ENCODE measurements at places on chromosomes 3 and 15.
A peak's percentile ranks its signal among the peaks of the same experiment; 100 is the strongest.

GRCh38 chr3:10888518-10889090 is 72.6 kb downstream of the SLC6A11 start:
- DNase-seq = no peak

GRCh38 chr3:120393243-120393642 is 44.1 kb upstream of the LRRC58 start:
- DNase-seq = no peak

GRCh38 chr15:37995461-37996347 is 61.3 kb downstream of the TMCO5A start:
- no peak for DNase-seq

DNA sequence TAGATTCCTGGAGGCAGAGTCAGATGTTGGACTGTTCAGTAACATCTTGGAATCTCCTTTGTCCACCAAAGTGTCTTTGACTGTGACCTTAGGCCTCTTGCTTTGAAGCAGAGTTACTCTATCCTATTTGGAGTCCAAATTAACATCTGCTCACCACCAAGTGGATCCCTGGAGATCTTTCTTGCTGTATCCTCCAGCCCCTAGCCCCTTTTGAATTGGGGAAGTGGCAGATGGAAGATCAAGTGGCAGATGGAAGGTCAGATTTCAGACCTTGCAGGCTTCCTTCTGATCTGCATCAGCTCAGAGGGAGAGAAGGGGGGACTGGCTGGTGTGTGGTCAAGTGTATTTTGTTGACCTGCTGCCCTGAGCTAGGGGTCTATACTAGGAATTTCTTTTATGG is 125.0 kb upstream of the ROPN1 start:
- no peak for DNase-seq

- no peak for DNase-seq
Measured at GRCh38 chr15:95761501-95762165, 568.9 kb upstream of the NR2F2 start.

DNA sequence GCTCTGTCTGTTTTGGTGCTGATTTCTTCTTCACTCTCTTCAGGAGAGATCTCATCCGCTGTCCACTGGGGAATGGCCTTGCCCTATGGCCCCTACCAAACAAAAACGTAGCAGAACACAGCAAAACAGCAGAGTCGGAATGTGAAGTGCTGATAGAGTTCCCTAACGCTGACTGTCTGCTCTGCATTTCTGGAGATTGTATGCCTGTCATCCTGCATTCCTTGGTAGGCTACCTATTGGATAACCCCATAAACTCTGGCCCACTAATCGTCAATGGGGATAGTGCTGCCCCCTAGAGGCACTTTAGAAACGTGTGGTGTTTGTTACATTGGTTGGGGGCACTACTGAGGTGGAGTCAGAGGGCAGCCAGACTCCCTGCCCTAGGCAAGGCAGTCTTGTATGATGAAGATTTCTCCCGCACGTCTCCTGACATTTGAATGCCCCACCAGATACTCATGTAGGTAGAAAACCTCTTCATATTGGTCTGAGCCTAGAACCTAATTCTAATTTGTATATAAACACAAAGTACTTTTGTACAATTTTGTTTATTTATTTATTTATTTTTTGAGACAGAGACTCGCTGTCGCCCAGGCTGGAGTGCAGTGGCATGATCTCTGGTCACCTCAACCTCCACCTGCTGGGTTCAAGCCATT is 15.6 kb upstream of the MAGEF1 start:
- no peak for DNase-seq

DNA sequence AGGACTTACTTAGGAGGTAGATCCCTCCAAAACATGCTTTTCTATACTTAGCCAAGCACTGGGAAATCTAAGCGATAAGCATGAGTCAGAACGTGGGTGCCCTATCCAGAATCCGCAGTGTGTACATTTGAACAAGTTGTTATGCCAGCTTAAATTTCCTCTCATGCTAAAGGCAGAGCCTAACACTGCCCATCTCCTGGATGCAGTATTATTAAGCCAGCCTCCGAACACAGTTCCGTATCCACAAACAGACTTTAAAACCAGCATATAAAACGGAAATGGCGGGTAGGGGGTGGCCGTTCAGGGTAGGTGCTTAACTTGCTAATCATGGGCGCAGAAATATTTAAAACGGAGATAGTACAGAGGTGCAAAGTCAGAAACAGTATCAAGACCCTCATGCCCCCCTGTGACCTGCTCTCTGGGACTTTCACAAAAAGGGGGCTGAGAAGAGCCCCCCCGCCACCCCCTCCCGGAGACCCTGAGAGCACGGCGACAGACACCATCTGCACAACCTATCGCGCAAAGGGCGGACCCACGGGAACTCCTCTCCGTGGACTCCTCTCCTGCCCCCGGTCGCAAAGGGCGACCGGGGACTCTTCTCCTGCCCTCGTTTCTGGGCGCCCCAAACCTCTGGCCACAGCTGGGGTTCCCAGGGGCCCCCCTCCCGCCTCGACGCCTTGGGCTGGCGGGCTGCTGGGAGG is 889 bp upstream of the LRRIQ4 start:
- DNase-seq = no peak

DNA sequence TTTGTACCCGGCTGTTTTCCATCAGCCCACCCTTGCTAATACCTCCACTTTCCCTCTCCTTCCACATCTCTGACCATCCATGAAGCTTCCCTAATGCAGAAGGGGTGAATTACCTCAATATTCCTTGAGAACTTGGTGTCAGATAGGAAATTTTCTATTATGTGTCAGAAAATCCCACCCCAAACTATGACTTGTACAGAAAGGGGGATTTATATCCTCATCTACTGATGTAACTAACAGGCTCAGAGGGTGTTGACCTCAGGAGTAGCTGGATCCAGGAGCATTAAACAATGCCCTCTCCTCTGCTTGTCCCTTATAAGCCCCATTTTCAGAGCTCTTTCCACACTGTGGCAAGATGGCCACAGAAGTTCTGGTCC is 242.8 kb upstream of the TLE3 start:
- DNase-seq = no peak

- no peak for DNase-seq
Measured at GRCh38 chr3:141366285-141367037, 1.8 kb upstream of the ZBTB38 start.

GRCh38 chr3:67093305-67093704 is 95.2 kb downstream of the KBTBD8 start:
- DNase-seq = no peak

GRCh38 chr3:19946832-19947548 is at the start of gene RAB5A:
TSS of gene RAB5A (plus strand) at chr3:19947097. CDS start at chr3:19950899, 3,802 bp downstream.
- DNase-seq = peak; percentile 90

GRCh38 chr15:44633603-44634002 is 29.9 kb downstream of the SPG11 start:
- no peak for DNase-seq

- no peak for DNase-seq
Measured at GRCh38 chr3:61422945-61423673, 138.3 kb upstream of the PTPRG start.

GRCh38 chr3:42902257-42902656 is 3.7 kb upstream of the ZNF662 start:
- DNase-seq = no peak

DNA sequence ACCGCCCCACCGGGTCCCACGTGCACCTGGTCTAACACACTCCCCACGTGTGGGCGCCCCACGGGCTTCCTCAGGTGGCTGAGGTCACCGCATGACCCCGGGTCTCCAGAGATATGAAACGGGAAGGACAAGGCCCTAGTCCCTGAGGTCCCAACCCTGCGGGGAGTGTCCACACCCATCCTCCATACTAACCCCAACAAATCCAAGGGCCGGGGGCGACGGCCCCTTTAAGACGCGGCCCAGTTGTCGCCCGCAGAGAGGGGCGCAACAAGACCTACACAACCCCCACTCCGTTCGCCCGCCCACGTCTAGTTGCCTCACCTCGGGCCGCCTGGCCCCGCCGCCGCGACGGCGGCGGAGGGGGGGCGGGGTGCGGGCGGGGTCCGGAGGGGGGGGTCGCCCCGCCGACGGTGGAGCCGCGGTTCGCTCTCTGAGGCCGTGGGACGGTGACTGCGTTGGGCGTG is 396 bp downstream of the INO80 start:
- DNase-seq = peak; percentile 59

DNA sequence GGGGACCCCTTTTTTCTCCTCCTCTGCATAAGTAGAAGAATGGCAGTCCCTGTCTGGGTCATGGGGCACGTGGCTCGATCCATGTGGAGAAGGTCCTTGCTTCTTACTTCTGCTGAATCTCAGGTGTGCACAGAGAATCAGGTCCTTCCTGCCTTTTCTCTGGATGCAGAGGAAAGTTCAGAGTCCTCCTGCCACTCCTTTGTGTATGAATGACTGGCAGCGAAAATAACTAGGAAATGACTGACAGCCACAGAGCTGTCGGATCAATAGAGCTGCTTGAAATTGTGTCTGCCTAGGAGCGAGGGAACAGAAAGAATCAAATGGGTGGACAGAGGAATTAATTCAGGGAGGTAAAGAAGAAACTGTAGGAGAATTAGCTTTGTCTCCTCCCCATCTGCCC is 49.6 kb upstream of the ROPN1 start:
- DNase-seq = no peak

GRCh38 chr15:78063217-78063616 is 14.3 kb downstream of the TBC1D2B start:
- DNase-seq = no peak

DNA sequence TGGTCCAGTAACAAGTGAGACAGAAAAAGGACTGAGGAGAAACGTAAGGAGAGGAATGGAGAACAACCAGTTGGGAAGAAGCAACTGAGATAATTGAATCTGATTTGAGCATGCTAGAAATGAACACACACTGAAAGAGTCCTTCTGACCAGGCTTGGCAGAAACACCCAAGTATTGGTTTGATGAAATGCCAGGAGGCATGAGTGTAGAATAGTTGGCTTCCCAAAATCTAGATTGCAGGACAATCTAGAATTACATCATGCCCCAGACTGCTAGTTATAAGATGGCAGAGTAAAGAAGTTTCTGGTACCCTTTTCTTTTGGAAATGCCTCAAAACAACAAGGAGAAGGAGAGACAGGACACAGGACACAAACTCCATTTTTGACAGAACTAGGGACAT is 189.7 kb upstream of the STT3B start:
- no peak for DNase-seq

DNA sequence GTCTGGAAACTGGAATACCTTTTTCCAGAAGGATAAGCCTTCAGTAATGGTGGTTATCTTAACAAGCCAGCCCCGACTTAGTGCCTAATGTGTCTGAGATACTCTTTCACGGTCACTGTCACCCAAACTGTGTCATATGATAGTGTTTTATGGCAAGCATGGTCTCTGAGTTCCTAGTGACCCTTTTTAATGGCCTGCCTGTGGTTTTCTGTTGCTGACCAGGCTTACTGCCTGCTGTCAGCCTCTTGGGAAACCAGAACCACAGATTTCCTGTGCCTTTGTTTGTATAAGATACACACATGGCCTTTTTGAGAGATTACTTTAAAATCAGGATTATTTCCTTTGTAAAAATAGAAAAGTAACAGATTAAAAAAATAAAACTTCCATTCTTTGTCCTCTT is 22.4 kb downstream of the HPS3 start:
- no peak for DNase-seq

DNA sequence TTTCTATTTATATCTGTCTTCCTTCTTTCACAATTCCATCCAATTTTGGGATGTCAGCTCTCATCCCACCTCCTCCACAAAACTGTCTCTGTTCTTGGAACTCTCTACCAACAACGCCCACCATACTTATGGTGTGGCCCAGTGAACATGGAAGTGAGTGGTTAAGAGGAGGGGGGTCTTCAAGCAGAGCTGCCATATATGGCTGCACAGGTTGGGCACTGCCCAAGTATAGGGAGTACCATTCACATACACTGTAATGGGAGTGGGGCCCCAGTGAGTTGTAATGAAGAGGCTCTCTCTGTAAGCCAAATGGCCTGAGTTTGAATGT is 7.9 kb upstream of the CAMK1 start:
- DNase-seq = no peak

DNA sequence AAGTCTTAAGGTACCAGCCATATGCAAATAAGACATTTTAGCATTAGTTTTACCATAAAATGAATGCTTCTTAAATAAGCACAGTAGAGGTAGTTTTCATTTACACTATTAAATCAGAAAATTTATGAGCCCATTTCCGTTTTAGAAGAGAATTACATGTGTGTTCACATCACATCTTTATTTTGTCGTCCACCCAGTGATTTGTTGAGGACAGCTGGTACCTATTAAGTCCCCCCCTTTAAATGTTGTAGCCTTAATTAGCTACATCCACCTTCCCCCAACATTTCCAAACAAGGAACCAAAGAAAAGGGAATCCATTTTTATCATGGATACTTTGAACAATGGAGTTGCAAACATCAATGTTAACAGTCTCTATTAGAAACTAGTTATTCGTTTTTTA is 6.8 kb downstream of the IL17RD start:
- no peak for DNase-seq

- peak; percentile 19 for DNase-seq
Measured at GRCh38 chr3:141796081-141796888, 33.1 kb downstream of the GRK7 start.

- DNase-seq = no peak
Measured at GRCh38 chr3:159764490-159765029, 224.1 kb upstream of the IL12A start.

DNA sequence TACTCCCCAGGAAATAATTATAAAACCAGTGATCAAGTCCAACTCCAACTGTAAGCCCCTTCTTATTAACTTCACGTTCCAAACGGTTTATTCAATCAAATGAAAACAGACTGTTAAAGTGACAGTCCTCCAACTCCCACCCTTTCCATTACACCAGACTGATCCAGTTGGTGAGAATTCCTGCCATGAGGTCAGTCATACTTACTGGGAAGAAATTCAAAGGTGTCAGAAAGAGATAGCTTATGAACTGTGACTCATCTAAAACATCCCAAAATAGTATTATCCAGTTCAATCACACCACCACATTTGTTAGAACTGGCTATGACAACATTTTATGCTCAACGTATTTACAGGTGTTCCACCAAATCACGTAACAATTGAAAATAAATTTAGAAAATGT is 19.5 kb downstream of the SMARCC1 start:
- no peak for DNase-seq

- no peak for DNase-seq
Measured at GRCh38 chr15:93150910-93151881, 62.2 kb upstream of the RGMA start.

- DNase-seq = no peak
Measured at GRCh38 chr3:16224325-16224724, 40.4 kb downstream of the DPH3 start.

- DNase-seq = no peak
Measured at GRCh38 chr3:32398531-32398930, 6.9 kb downstream of the CMTM7 start.

GRCh38 chr15:72532991-72533601 is 59.0 kb downstream of the ARIH1 start:
- no peak for DNase-seq

GRCh38 chr15:49242820-49243219 is 72.8 kb downstream of the GALK2 start:
- DNase-seq = no peak

- no peak for DNase-seq
Measured at GRCh38 chr3:46138581-46138980, 69.5 kb downstream of the CCR1 start.

GRCh38 chr3:42094128-42094527 is 3.0 kb downstream of the TRAK1 start:
- no peak for DNase-seq

Data from activated naive CD4-positive, alpha-beta T cell (primary cell).